Caco-2 (cell line): ENCODE measurements at places on chromosomes 11 and 22.

DNA sequence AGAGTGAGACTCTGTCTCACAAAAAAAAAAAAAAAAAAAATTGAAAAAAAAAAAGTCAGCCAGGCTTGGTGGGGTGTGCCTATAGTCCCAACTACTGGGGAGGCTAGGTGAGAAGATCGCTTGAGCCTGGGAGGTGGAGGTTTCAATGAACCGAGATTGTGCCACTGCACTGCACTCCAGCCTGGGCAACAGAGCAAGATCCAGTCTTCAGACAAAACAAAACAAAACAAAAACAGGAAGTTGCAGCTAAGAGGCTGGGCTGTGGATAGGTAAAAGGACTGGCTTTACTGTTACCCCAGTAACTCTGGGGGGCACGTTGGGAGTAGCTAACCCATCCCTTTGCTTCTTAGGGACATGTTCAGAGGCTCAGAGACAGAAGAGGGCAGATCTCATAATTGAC is 6.3 kb upstream of the PC start:
- no peak for DNase-seq

- no peak for DNase-seq
These were observed 1.7 kb downstream of the EXPH5 start for GRCh38 chr11:108591893-108592292.

DNA sequence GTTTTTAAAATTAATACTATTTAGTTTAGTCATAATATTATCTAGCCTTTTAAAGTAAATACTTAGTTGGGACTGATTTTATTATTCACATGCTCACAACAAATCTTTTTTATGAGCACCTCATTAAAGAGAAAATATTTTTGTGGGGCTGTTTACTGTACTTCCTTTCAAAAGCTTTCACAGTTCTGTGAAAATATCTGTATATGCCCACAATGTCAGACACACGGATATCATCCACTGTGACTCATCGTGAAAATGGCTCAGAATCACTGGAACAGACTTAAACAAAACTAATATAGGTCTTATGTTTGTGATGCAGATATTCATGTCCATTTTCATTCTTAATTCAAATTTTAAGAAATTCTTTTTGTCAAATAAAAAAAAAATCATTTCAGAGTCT is 305.2 kb downstream of the RAB38 start:
- DNase-seq, result no peak

GRCh38 chr11:70066628-70067027 is 11.5 kb upstream of the ANO1 start:
- DNase-seq, result no peak

- no peak for DNase-seq
These were observed 19.8 kb upstream of the FJX1 start for GRCh38 chr11:35598254-35599125.

- DNase-seq, result no peak
These were observed 204 bp downstream of the FADS2 start for GRCh38 chr11:61828379-61828628.
